ENCODE measurements at places on chromosomes 12 and 14.

GRCh38 chr12:32507942-32508320 is 108.6 kb downstream of the FGD4 start:
- DNase-seq = no peak

DNA sequence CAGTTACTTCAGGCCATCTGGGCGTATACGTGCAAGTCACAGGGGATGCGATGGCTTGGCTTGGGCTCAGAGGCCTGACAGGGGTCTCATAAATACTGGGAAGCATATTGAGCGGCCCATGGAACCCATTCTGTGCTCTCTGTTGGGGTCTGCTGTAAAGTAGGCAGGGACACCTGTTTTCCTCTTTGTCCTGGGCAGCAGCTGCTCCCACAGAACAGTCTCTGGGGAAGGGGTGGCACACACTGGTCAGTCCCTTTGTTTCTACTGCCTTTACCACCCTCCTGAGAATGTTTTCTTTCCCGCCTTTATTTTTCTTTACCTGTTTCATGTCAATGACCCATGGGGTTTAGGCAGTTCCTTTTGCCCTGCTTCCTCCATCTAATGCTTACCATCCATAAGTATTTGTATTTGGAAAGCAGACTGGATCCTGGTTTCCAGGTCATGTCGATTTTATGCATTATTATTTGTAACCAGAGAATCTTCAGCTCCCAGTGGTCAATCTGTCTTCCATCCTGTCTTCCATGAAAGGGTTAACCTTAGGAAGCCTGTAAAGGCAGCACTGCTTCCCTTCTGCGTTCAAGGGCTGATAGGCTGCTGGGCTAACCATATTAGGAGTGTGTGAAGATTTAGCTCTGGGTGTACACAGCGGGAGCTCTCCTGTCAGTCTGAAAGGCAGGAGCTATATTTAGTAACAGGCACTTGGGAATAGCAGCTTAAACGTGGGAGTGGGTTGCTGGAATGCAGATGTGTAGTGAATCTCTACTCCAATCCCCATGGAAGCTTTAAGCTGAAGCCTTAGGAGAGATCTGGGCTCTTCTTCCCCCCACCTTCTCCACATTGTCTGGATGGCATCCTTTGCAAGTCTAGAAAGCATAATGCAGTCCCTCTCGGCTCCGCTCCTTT is 124.0 kb downstream of the DYRK2 start:
- DNase-seq = peak; percentile 94

DNA sequence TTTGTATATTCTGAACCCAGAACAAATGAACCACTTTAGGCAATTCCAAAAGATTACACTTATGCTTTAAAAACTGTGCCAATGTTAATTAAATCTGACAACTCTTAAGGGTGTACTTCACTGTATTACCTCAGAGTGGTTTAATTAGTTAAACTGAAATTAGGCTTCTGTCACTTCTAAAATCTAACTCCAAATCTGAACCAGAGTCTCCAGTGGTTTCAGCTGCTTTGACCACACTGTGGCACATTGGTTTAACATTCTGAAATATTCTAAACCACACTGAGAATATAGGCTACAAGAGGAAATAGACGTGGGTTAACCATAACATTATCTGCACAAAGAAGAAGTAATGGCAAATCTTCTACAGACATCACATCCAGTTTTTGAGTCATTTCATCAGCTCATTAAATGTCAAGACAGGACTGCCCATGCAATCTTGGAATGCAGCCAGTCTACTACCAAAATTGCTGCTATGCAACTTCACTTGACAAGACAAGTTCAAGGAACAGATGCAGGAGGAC is 94.8 kb downstream of the LRP6 start:
- DNase-seq = no peak

DNA sequence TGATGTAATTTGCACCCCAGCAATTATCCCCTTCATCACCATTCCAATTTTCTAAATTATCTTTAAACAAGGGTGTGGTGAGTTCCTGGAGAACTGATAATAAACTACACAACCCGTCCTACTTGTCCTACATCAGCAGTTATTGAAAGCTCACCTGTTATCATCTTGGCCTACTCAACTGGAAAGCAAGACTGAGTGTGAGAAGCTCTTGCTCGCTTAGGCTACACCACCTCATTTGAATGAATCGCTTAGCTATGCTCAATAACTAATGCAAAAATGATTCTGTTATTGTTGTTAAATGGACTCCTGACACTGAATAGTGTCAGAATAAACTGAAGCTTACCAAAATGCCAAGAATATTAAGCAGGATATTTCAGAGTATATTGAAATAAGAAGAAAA is 115.4 kb upstream of the BTG1 start:
- no peak for DNase-seq

GRCh38 chr12:13537623-13538022 is 341.1 kb downstream of the EMP1 start:
- no peak for DNase-seq

GRCh38 chr12:55612646-55613045 is 24.0 kb upstream of the OR10P1 start:
- no peak for DNase-seq

- peak; percentile 37 for DNase-seq
Observed at GRCh38 chr12:1840981-1841425, 20.6 kb downstream of the LRTM2 start.

DNA sequence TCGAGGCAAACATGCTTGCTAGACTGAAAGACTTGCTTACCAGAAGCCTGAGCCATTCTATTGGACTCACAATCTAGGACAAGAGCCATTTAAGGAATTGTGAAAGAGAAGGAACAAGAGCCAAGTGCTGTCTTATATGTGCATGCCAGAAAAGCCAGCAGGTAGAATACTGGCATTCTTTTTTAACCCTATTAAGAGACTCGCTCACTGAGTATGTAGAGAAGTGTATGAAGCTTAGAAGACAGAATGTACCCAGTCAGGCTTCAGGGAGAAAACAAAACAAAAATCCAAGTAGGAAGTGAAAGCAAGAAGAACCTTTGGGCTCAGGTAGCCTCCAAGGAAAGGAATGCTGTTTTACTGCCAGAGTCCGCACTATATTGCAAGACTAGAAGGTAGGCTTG is 65.9 kb downstream of the DCAF5 start:
- DNase-seq = no peak

GRCh38 chr14:78848234-78848820 is 678.2 kb downstream of the NRXN3 start:
- DNase-seq = peak; percentile 68

DNA sequence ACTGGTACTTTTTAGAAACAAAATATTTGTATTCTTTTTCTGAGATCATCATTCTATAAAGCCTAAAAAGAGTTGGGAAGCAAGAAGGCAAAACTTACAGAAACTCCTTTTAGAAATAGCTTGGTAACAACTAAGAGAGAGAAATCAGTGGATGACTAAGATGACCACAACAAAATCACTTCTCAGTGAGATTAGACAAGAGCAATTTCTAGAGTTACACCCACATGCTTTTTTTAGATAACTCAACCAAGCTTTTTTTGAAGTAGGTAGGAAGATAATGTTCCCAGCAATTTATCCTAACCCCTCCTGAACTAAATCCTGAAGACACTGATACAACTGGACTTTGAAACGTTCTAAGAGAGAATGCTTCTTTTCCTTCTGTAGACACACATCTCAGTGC is 576.4 kb downstream of the SLC6A15 start:
- no peak for DNase-seq

DNA sequence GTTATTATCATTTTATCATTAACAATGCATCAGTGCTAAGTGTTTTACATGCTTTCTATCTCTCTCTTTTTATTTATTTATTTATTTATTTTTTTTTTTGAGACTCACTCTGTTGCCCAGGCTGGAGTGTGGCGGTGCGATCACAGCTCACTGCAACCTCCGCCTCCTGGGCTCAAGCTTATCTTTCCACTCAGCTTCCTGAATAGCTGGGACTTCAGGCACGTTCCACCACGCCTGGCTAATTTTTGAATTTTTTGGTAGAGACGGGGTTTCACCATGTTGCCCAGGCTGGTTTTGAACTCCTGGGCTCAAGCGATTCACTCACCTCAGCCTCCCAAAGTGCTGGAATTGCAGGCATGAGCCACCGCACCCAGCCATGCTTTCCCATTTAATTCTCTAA is 3.9 kb upstream of the BTG1 start:
- DNase-seq = no peak

DNA sequence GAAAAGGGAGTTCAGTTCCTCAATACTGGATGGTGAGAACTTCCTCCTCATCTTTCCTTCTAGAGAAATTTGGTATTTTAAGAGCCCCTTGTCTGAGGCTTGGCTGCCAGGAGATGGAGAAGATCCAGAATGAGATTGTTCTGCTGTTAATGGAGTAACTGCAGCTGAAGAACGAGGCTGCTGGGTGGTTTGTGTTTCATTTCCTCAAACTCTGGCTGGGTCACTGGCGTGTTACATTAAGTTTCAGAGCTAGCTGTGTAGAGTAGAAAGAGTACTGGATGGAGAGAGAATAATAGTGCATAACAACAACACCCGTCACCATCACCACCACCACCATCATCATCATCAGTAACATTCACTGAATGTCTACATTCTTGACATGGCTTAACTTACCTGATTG is 325.0 kb upstream of the TBX3 start:
- DNase-seq = no peak

DNA sequence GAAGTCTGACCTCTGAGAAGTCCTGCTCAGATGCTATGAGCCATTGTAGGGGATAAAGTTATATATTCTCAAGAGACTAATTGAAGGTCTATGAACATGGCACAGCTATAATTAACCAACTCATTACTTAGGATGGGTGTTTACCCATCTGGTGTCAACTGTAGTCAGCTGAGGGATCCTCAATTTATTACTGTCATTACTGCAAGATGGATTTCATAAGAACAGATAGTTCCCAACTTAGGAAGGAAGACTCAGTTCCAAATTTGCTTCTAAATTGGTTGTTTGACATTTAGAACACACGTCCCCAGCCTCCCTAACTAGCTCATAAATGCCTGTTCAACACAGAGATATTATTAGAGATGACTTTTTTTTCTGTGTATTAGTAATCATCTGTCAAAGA is 81.4 kb downstream of the FRMD6 start:
- DNase-seq = no peak

DNA sequence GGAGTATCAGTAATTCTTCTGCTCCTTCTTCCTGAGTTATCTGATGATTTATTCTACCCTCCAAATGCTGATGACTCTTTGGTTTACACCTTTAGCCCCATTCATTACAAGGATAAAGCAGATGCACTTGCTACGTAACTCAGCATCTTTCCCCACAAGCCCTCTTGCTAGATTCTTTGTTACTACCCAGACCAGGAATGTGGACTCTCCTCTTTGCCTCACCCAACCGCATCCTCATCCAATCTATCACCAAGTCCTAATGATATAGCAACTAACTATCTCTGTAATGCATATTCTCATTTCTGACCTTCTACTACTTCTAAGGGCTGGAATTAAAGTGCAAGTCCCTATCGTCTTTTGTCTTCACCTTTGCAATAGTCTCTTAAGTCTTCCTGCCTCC is 9.2 kb downstream of the KRT1 start:
- DNase-seq = no peak

- DNase-seq = no peak
Observed at GRCh38 chr14:68548194-68549076, 244.4 kb downstream of the ZFP36L1 start.

DNA sequence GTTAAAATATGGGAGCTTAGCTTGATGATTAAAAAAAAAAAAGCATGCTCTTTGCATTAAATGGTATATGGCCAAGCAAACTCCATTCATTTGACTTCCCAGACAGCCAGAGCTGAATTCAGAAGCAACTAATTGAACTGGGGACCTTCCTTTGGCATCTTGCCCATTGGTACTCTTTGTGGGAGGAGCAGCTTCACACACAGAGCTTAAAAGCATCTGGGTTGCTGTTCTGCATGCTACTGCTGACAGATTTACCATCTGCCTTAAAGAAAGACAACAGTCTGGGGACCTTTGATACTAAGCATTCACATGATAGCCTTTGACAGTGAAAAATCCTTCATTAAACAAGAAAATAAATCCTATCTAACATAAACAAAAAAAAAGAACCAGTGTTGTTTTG is 977.9 kb downstream of the TMTC2 start:
- DNase-seq = no peak

DNA sequence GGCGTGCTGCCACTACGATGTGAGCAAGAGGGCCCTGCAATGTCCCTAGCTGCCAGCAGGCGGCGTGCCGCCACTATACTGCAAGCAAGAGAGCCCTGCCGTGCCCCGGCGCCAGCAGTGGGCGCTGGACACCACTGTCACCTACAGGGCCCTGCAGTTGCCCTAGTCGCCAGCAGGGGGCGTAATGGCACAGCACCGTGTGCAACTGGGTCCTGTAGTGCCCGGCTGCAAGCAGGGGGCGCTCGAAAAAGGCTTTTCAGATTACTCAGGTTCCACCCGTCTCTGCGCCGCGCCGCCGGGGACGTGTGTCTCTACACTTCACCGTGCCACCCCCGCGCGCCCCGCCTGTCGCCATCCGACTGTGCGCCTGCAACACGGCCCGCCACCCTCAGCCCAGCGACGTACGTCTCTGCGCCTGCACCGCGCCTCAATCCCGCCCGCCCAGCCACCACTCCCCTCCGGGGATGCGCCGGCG is 1356.9 kb downstream of the TMEM121 start:
- no peak for DNase-seq

DNA sequence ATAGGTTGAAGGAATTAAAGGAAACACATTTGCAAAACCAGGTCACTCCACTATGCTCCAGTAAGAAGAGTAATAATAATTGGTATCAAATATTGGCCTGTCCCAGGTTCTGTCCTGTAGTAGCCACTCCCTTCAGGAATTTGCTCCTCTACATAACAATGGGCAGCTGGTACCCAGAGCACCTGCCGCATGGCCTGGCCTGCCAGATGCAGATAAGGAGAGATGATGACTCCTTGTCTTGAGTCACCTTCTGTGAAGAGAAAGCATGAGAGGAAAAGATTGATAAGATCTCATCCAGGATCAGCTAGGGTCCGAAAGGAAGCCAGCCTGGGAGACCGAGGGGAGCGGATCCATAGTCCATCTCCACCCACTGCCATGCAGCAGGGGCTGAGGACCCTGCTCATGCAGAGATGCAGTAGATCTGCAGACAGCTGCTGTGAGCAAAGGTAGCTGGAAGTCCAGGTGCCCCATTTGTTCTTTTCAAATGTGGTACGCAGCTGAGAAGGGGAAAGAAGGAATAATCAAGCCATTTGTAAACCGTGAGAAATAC is 24.3 kb downstream of the VCPKMT start:
- DNase-seq = no peak

GRCh38 chr14:96917442-96917963 is 120.3 kb downstream of the VRK1 start:
- DNase-seq = no peak

- DNase-seq = no peak
Observed at GRCh38 chr12:80925237-80925636, 12.5 kb downstream of the LIN7A start.

- DNase-seq = no peak
Observed at GRCh38 chr12:100371146-100371545, 14.3 kb downstream of the SLC17A8 start.

DNA sequence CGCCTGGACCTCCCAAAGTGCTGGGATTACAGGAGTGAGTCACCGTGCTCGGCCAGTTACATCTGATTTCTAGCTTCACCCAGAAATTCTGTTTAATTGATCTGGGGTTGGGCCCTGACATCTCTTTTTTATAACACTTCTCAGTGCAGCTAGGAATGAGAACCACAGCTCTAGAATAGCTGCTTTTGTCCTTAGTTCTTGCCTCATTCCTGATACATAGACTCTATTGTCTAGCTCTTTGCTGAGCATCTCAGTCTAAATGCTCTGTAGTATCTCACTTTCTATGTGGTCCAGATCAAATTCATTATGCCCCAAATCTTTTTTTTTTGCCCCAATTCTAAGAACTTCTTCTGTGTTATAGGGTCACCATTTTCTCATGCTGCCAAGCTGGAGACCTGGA is 29.9 kb upstream of the FUT8 start:
- DNase-seq = no peak

GRCh38 chr12:49783917-49784676 is 42.7 kb downstream of the TMBIM6 start:
- no peak for DNase-seq

- DNase-seq = no peak
Observed at GRCh38 chr12:2168808-2169207, 116.0 kb downstream of the CACNA1C start.

Measured in H9 (cell line).